ENCODE measurements at places on chromosomes 5 and 9. TPM values are rescaled to one million over a fixed set of nuclear protein-coding genes. Genes with fewer than 3 reads are reported as not detected.

GMCL2 gene
- not detected for total RNA-seq

FGF10 gene
- not detected for total RNA-seq

TNFSF15 gene
- 1.5 TPM for total RNA-seq

ANKRA2 gene
- total RNA-seq = 12.8 TPM

GALT gene
- total RNA-seq = 17.4 TPM

ADRB2 gene
- 1.5 TPM for total RNA-seq

ELAVL2 gene
- not detected for total RNA-seq

TAS2R1 gene
- 0.28 TPM for total RNA-seq

CTNND2 gene
- not detected for total RNA-seq

PCDHA9 gene
- total RNA-seq = under 0.01 TPM

AHRR gene
- total RNA-seq = 19.4 TPM

EIF4EBP3 gene
- 0.58 TPM for total RNA-seq

GFI1B gene
- total RNA-seq = not detected

TLE1 gene
- total RNA-seq = 22.0 TPM

GDA gene
- not detected for total RNA-seq

LMX1B gene
- total RNA-seq = under 0.01 TPM

SLC2A8 gene
- 5.6 TPM for total RNA-seq

IL33 gene
- 383 TPM for total RNA-seq

STKLD1 gene
- 0.19 TPM for total RNA-seq

NMUR2 gene
- not detected for total RNA-seq

TICAM2 gene
- total RNA-seq = 3.1 TPM

GNA14 gene
- total RNA-seq = 4.0 TPM

HRH2 gene
- total RNA-seq = not detected

TLX3 gene
- total RNA-seq = not detected

IFNA7 gene
- not detected for total RNA-seq

TSPAN17 gene
- total RNA-seq = 40.3 TPM

TEX48 gene
- total RNA-seq = not detected

TCF7 gene
- total RNA-seq = under 0.01 TPM

HTR1A gene
- not detected for total RNA-seq

DMRTA1 gene
- total RNA-seq = under 0.01 TPM

SLIT3 gene
- total RNA-seq = 3.1 TPM

DROSHA gene
- 31.6 TPM for total RNA-seq

ITGA1 gene
- 28.9 TPM for total RNA-seq
